ENCODE measurements at places on chromosomes 11 and 22. TPM values are rescaled to one million over a fixed set of nuclear protein-coding genes. Genes with fewer than 3 reads are reported as not detected.

The IL10RA gene
- 0.21 TPM for total RNA-seq

The AIFM3 gene
- 3.1 TPM for total RNA-seq

The TEAD1 gene
- total RNA-seq: 50.4 TPM

The OR8H1 gene
- not detected for total RNA-seq

The OR4C46 gene
- not detected for total RNA-seq

The SLC22A8 gene
- total RNA-seq: not detected

The ACTN3 gene
- not detected for total RNA-seq

The CEP57 gene
- 17.0 TPM for total RNA-seq

The SPON1 gene
- total RNA-seq: not detected

The IL17REL gene
- total RNA-seq: 0.04 TPM
